ENCODE measurements at places on chromosomes 2 and 18.

- no peak for DNase-seq
These were observed 37.4 kb upstream of the KLHL29 start for GRCh38 chr2:23347471-23348092.

DNA sequence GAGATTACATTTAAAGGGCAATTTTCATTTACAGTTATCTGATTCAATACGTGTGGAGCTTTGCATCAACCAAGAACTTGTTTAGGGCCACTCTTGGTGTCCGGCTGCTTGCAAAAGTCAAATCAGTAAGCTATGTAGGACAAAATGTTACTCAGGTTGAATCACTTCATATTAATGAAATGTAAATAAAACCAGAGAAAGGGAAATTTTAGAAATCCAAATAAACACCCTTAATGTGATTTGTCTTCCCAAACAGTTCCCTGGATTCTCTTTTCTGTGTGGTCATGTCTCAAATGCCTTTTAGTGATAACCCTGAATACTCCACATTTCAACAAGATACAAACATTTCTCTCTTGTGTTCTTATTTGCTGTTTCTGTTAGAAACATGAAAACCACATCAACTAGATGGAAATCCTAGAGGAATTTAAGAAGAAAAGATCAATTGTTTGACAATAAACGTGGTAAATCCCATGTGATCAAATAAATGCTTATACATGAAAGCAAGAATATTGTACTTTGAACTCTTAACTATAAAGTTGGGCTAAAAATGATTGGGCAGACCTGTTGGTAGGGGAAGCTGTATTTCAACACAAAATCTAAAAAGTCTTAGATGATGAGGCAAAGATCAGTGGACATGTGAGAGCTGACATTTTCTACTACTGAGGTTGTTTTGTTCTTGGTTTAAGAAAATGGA, 101.3 kb downstream of the CDC42EP3 start:
- DNase-seq: no peak

DNA sequence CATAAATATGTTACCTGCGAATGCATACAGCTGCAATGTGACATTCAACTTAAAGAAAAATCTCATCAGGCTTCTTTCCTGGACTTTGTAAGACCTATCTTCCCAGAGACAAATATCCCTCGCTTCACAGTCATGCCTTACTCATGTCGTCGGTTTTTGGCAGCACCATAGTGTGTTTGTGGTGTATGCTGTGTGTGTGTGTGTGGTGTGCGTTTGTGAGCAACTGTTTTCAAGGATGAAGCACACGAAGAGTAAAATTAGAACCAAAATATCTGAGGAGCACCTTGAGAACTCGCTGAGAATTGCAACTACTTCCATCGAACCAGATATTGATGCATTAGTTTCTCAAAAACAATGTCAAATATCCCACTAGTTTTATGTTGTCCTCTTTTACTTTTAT, 56.9 kb downstream of the ASB1 start:
- no peak for DNase-seq

DNA sequence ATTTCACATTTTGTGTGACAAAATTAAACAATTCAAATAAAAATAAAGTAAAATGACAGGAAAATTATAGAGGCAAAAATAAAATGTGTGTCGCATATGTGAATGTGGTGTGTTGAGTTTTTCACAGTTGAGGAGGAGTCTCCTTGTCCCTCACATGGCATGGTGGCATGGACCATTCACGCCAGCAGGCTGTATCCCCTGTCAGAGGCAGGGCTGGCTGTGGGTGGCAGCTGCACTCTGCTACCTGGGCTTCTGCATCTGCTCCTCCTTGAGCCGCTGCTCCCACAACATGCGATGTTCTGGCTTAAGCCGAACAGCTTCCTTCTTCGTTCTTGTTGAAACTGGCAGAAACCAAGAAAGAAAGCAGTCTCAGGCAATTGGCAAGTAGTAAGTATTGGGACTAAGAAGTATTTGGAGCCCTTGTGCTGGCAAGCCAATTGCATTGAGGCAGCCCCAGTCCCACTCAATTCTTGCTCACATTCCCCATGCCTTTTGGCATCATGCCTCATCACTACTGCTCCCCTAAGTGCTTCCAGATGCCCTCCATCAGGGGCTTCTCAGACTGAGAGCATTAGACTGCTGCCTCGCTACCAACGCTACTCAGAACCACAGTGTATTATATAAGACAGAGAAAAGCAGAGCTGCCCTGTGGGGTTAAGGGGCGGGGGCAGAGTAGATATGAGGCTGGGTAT, 177.9 kb upstream of the NABP1 start:
- DNase-seq: no peak

- DNase-seq: no peak
These were observed 145.1 kb downstream of the PTGR3 start for GRCh38 chr18:75063615-75064512.

- no peak for DNase-seq
These were observed 54.9 kb upstream of the SP3 start for GRCh38 chr2:174020026-174020425.

GRCh38 chr2:226981791-226982326, 146.0 kb downstream of the RHBDD1 start:
- peak; percentile 74 for DNase-seq

DNA sequence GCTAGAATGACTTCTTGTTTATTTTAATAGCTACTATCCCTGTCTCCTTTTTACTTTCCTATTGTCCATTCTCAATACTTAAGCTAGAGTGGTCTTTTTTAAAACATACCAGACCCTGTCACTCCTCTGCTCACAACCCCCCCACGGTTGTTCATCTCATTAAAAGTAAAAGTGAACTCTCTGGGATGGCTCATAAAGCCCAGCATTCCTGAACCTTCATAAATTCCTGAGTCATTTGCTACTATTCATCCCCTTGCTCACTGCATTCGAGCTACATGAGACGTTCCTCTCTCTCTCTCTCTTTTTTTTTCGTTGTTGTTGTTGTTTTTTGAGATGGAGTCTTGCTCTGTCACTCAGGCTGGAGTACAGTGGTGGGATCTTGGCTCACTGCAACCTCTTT, 148.7 kb upstream of the DSEL start:
- no peak for DNase-seq

GRCh38 chr2:239815671-239816070, 209.5 kb downstream of the NDUFA10 start:
- DNase-seq: no peak

- no peak for DNase-seq
These were observed 151.4 kb downstream of the ACKR3 start for GRCh38 chr2:236720974-236721540.

DNA sequence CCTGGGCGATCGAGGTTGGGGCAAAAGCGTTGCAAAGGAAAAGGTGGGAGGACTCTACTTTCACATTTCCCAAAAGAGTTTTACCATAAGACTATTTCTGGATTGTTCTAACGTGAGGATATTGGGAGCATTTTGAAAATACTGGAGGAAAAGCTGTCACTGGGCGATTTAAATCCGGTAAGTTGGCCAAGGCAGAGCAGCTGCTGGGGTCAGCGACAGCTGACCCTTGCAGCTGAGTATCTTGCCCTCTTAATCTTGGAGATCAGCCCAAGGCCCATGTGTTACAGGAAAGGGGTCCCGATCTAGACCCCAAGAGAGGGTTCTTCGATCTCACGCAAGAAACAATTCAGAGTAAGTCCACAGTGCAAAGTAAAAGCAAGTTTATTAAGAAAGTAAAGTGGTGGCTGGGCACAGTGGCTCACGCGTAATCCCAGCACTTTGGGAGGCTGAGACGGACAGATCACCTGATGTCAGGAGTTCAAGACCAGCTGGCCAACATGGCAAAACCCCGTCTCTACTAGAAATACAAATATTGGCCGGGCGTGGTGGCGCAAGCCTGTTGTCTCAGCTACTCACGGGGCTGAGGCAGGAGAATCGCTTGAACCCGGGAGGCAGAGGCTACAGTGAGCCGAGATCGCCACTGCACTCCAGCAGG, 964 bp upstream of the ST3GAL5 start:
- DNase-seq: no peak

Measured in large intestine (tissue), 12 donors.